Activated CD8-positive, alpha-beta memory T cell treated with anti-CD3 and anti-CD28 coated beads for 1 hour (primary cell): ENCODE measurements at places on chromosomes 3 and 15.

- no peak for DNase-seq
These were observed 119.7 kb downstream of the SST start for GRCh38 chr3:187550446-187550845.

GRCh38 chr3:5929027-5929426, 741.5 kb downstream of the EDEM1 start:
- DNase-seq, result no peak

DNA sequence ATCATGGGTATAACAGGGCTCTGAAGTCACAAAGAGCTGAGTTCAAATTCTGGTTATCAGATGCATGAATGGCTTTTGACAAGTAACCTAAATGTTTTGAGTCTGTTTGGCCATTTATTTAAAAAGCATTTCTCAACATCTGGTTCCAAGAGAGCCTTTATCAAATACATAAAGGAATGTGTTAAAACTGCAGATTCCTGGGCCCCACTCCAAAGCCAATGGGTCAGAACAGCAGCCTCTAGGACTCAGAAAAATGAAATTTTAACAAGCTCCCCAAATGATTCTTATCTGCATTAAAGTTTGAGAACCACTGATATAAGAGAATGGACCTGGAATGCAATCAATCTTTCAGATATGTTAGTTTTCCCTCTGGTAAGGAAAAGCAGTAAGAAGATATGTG, 3.4 kb downstream of the B4GALT4 start:
- no peak for DNase-seq

- DNase-seq, result no peak
These were observed 430.0 kb downstream of the SHQ1 start for GRCh38 chr3:72418244-72418643.

- no peak for DNase-seq
These were observed 359.8 kb downstream of the C3orf38 start for GRCh38 chr3:88509582-88509981.

GRCh38 chr15:101037090-101037830, 118.1 kb downstream of the LRRK1 start:
- DNase-seq, result no peak

GRCh38 chr3:135034891-135035440, 239.9 kb downstream of the EPHB1 start:
- no peak for DNase-seq
